ENCODE measurements at places on chromosomes 3 and 15.

DNA sequence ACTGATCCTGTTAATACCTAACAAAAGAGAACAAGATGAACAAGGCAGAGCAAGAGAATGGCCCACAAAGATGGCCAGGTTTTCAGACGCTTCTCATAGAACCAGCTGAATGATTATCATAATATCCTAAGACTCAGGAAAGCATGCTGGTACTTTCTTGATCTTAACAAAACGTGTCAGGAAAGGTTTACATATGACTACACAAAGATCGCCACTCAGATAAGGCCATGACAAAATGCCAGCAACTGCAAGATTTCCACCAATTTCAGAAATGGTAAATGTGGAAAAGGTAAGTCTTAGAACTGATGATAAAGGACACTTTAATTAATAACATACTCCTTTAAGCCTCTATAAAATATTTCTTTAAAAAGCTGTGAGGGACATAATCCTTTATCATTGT lies 108.8 kb downstream of the DLG1 start:
- DNase-seq, result no peak

DNA sequence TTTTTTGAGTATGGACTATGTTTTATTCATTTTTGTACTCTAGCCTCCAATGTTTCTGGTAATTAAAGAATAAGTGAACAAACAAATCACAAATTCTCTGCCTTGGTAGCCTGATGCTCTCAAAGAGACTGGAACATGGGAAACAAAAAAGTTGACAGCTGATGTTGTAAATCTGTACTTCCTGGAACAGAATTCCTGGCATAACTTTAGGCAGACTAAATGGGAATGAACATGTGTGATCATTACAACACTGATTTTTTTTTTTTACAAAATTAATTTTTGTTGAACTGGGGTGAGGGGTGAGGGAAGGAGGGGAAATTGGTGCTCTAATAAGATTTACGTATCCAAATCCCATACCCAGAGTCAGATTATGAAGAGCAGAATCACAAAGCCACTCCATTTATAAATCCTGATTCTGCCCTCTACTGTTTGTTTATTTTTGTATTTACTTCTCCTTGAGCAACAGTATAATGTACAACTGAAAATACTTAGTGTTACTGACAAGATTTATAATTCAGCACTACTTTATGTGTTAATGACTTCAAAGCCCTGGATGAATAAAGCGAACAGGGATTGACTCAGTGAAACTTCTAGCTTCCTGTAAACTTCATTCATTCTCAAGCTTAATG lies 165.0 kb downstream of the FRMD5 start:
- DNase-seq, result no peak

GRCh38 chr3:142888099-142888480 lies 793 bp downstream of the PCOLCE2 start:
- peak; percentile 76 for DNase-seq

DNA sequence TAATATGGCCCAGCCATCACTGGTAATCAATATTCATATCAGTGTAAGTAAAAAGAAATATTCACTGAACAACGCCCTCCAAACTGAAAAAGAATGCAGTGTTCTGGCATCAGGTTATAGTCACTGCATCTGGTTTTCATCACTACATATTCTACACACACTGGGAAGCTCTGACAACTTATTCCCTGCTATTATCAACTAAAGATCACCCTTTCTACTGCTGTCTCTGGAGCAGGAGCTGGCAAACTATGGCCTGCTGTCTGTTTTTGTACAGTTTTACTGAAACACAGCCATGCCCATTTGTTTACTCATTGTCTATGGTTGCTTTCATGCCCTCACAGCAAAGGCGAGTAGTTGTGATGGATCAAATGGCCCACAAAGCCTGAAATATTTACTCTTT lies 35.3 kb downstream of the TUBGCP4 start:
- no peak for DNase-seq

GRCh38 chr3:48528754-48529153 lies 24.8 kb upstream of the SHISA5 start:
- DNase-seq, result peak; percentile 47

DNA sequence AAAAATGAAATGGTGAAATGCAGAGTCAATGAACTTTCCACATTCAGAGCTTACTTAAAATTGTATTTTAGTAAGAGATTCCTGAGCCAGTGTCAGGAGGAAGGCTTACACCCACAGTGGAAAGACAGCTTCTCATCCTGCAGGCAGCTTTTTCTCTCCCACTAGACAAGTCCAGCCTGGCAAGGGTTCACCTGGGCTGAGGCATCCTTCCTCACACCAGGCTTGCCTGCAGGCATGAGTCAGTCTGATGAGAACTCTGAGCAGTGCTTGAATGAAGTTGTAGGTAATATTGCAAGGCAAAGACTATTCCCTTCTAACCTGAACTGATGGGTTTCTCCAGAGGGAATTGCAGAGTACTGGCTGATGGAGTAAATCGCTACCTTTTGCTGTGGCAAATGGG lies 3.1 kb downstream of the CCR4 start:
- no peak for DNase-seq

DNA sequence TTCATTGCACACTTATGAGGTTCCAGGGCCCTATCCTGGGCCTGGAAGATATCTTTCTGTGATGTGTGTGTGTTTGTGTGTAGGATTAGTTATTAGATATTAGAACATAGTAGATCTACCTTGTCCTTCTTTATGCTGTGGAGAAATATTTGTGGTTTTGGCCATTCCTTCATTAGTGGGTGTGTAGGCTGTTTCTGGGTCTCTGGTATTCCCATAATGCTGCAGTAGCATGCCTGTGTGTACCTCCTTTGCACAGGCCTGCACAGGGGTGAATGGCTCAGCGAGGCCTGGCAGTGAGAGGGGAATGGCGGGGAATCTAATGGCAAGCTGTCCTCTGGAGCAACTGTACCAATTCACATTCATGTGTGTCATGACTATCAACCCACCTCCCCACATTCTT lies 125.8 kb upstream of the MRPS22 start:
- no peak for DNase-seq

DNA sequence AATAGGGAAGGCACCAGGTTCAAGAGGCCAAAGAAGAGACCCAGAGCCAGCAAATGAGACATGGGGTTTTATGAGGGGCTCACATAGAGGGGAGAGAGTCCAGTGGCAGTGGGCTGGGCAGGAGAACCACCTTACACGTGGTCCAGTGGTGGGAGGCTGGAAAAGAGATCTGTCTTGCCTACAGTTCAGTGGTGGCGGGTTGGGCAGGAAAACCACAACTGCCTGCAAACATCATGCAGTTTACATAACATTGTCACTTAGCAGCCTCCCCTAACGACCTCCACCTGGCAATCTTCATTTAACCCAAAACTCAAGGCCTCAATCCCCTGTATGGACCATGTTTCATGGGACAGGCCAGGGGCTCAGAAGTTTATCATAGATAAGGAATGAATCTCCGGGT lies 29.1 kb downstream of the CRYGS start:
- peak; percentile 98 for DNase-seq

DNA sequence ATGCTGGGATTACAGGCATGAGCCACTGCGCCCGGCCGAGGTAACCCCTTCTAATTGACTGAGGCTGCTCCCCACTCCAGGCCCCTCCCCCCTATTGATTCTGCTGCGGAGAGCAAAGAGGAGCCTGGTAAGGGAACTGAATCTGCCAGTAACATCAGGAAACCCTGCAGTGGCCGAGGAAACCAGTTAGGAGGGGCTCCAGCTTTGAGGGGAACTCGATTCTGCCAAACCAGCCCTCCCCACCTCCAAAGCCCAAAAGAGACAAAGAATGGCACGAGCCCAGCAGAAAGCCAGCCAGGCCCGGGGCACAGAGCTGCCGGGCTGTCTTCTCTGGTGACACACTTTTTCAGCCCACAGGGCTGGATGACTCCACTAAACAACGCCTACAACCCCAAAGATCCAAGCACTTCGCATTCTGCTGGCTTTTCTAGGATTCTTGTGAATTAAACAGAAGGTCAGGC lies 15.0 kb upstream of the ACAD9 start:
- peak; percentile 76 for DNase-seq

DNA sequence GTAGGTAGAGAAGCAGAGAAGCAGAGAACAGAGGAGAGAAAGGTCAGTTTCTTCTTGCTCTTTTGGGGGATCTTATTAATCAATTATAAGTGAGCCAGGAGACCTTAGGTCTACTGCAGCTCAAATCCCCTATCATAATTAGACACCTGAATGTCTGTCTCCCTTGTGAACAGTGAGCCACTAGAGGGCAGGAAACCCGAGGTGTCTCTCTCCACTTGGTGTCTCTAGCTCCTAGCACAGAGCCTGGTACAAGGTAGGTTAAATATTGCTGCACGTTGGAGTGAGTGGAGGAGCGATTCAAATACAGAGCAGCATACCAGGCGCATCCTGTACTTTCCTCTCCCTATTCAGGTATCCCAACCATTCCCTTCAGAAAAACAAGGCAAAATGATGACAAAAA lies 2.0 kb upstream of the ST8SIA2 start:
- DNase-seq, result peak; percentile 50

DNA sequence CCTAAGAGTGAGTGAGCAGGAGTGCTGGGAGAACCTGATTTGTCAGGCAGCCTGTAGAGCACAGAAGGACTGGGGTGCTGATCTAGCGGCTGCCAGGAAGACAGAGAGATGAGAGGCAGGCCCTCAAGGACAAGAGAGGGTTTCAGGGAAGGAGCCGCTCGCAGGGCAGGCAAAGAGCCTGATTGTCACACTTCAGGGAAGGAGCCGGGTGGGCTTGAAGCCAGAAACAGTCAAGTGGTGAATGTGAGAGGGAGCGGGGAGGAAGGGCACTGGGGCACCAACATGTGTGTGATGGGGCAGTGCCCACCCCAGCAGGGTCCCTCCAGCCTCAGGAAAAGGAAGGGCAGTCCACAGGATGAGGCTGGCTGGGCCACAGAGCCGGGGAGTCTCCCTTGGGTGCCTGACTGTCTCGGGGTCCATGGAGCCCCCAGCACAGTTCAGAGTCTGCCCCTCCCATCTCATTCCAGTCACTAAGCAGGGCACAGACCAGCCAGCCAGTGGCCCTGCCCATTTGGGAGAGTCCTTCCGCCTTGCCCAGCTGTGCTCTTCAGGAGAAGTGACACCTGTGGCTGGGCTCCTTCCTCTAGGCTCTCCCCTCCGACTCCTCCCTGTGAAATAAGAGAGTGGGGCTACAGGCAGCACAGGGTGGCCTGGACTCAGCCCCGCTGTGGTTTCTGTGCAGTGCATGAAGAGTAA lies 148.6 kb downstream of the RAB11A start:
- DNase-seq, result no peak

GRCh38 chr3:163951397-163951987 lies 1126.8 kb downstream of the SI start:
- no peak for DNase-seq

DNA sequence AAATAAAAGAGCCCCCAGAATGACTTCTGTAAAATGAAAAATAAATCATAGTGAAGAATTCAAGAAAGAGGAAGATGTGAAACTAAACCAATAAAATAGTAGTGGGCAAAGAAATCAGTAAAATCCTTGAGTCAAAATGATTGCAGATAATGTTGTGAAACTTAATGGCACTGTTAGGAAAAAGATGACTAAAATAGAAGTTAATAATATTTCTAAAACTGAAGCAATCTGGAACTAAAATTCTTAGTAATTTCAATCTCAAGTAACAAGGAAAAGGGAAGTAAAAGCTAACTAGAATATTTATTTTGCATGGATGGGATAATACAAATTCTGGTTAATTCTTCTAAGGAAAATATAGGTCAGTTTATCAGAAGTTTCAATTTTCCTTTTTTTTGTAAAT lies 84.6 kb downstream of the TMCO5A start:
- DNase-seq, result peak; percentile 5

GRCh38 chr3:70358978-70359580 lies 46.6 kb upstream of the MDFIC2 start:
- DNase-seq, result peak; percentile 14

- DNase-seq, result no peak
Observed at GRCh38 chr15:56817321-56818080, 84.2 kb upstream of the ZNF280D start.

- peak; percentile 11 for DNase-seq
Observed at GRCh38 chr15:68278595-68279405, 1.3 kb downstream of the FEM1B start.

GRCh38 chr3:65889707-65890099 lies 149.0 kb downstream of the MAGI1 start:
- no peak for DNase-seq

GRCh38 chr15:27990521-27991515 lies 108.3 kb downstream of the OCA2 start:
- no peak for DNase-seq

DNA sequence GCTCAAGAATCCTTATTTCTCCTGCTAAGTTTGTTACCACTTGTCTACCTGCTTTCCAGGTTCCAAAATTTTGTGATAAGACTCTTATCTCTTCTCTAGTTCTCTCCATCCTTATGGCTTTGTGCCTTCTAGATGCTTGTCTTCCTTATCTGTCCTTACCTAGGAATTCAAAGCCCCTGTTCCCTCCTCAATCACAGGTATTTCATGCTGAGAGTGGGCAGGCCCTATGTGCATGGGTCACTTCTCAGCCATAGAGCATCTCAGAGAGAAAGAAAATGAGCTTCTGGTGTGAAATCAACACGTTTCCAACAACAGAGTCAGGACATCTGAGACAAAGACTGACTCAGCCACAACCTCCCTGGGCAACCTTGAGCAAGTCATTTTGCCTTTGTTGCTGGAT lies 214.1 kb upstream of the TLE3 start:
- no peak for DNase-seq

- DNase-seq, result no peak
Observed at GRCh38 chr15:69637818-69638217, 185.2 kb downstream of the RPLP1 start.

DNA sequence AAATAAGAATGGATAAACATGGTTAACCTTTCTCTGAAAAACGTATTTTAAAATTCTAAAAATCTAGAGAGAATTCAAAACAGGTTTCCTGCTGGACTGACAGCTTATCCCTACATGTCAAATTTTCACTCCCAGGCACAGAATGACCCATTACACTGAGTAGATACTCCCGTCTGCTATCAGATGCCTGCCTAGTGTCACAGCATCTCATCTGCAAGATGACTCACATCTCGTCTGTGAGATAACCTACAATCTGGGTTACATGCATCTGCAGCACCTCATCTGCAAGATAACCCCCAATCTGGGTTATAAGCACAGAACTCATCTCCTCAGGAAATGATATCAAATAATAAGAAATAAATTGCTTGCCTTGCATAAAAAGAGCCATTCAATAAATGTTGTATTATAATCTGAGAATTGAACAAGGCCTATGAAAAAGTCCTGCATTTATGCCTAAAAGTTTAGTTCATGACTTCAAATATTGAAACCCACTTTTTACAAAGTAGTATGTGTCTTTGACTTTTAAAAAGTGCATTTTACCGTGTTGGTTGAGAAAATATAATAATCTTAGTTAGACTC lies 188.3 kb upstream of the THBS1 start:
- DNase-seq, result no peak

DNA sequence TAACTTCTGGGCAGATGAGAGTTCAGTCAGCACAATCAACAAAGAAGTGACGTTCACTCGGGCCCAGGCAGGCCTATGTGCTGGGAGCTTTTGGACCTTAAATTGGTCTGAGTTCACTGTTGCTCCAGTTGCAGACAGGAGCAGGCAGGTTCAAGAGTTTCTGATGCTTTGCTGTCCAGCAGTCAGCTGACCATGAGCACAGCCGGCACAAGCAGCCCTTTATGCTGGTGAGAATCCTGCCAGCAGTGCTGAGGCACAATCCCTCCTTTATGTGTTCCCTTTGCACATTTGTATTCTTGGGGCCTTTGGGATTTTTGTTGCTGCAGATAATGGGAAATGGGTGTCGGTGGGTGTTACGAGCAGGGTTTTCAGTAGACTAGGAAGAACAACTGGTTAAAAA lies 81.2 kb upstream of the GOLGA8J start:
- no peak for DNase-seq

- no peak for DNase-seq
Observed at GRCh38 chr15:61393949-61394348, 164.8 kb upstream of the RORA start.
